Upper lobe of right lung (tissue), 1 donor: ENCODE measurements at places on chromosomes 3 and 15.

DNA sequence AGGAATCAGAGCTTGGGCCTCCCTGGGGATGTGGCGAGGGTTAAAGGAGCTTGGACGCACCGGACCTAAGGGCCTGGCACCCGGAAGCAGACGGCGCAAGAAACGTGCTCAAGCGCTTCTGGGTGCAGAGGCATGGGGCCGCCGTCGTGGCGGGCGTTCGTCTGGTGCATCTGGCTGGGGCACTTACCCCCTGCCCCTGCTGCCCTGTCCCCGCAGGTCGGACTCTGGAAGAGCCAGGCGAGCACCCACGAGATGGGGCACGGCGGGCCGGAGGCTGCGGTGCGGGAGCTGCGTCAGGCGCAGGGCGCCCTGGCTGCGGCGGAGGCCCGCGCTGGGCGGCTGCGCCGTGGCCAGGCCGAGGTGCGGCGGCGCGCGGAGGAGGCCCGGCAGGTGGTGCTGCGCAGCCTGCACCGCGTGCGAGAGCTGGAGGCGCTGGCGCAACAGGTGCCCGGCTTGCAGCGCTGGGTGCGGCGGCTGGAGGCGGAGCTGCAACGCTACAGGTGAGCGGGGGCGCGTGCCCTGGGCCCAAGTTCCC is 2.5 kb downstream of the EFCC1 start:
- DNase-seq = peak; percentile 86

DNA sequence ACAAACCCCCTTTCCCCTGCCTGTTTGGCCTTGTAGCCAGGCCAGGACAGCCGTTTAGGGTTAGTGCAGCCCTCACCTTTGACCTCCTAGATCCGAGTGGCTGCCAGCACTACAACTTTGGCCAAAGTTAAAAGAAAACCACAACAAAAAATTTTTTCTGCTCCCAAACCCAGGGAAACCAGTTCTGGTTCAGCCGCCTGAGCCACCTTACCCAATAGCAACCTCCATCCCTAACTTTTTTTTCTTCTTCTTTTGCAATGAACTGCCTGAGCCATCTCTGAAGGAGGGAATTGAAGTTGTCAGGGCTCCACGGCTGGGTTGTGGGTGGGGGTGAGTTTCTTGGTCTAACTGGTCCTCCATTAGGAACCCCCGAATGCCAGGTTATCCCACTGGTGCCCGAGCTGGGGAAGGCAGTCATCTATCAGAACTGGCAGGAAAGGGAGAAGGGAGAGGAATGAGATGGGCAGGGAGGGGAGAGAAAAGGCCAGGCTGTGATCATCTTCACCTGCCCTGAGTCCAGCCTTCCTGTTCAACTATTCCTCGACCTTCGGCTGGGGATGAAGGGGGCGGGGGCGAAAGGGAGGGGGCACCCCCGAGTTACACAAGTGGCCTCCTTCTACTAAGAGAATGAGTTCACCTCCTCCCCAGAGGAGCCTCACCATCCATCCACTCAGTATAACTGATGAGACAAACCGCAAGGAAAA is 6.2 kb upstream of the NR2F2 start:
- DNase-seq = no peak

DNA sequence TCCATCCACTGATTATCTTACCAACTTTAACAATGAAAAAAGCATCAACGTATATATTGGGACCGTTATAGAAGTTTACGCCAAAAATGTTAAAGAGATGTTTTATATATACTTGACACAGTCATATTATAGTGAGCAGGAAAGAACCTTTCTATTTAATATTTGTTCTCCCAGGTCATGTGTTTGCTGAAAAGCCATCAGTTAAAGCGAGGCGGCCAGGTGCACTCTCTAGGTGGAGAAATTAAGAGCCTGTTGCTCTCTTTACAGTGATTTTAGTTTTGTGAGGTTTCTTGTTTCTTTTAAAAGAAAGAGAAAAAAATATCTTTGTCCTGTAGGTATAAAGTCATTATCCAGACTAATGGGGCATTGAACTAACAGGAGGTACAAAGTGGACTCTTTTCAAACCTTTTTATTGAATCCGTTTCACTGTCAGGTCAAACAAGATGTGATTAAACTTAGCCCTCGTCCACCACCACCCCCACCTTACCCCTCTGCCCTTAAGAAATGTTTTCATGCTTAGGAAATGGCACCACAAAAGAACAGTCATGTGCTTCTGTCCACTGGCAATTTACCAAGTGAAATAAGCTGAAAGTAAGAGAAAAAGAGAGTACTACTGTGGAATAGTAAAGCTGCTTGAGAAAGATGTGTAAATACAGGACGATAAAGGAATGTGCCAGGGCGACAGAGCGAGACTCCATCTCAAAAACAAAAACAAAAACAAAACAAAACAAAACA is 279.9 kb downstream of the PTPRG start:
- DNase-seq = no peak

- no peak for DNase-seq
Measured at GRCh38 chr15:25860885-25861866, 2.0 kb downstream of the ATP10A start.

GRCh38 chr3:23743141-23743784 is 62.5 kb upstream of the UBE2E1 start:
- no peak for DNase-seq

DNA sequence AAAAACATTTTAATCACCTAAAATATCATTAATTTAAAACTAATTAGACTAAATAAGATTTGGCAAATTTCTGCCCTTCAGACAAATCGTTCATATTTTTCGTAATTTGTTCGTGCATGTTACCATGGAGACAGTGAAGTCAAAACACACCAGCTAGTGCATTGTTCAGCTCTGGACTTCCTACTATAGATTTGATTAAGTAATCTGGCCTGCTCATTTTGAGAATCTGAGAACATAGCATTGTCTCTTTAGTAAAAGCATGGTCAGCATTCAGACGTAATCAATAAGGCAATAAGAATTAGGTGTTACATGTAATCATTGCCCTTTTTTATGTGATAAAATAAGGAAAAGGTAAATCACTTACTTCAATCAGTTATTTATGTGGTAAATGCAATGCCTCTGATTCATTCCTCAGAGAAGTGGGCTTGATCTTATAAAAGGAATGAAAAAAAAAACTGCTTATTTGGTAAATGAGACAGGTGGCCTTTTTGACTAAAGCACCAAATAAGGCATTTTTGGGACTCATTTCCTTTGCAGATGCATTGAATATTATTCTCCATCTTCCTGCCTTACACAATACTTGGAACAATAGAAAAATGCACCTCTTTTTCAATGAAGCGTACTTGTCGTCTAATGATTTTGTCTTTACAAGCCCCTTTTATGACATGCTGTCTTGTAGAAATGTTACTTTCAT is 84.5 kb upstream of the FNDC3B start:
- DNase-seq = no peak

DNA sequence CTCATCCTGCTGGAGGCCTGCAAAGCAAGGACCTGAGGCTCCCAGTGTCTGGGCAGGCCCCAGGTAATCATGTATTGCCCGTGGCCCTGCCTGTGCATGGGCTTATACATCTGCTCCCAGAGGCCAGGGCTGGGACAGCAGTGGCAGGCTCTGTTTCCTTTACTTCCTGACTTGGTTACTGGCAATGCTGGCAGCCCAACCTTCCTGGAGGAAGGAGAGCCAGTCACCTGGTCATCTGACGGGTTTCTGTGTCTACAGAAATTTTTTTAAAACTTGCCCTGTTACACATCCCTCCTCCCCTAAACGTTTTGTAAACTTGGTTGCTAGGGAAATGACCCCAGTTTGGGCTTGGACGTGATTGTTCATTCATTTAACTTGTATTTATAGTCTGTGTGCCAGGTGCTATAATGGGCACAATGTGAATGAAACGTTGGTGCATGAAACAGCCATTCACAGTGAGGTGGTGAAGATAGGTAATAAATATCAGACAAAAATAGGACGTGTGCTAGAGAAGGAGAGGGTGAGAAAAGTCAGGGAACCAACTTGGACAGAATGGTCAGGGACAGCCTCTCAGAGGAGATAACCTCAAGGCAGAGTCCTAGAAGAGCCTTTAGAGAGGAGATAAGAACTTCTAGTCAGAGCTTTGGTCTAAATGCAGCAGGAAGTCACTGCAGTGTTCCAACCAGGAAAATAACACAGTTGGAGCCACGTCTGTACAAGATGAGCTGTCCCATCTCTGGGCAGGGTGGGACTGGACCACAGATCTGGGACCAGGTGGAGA is 14.1 kb downstream of the TEX264 start:
- DNase-seq = no peak

DNA sequence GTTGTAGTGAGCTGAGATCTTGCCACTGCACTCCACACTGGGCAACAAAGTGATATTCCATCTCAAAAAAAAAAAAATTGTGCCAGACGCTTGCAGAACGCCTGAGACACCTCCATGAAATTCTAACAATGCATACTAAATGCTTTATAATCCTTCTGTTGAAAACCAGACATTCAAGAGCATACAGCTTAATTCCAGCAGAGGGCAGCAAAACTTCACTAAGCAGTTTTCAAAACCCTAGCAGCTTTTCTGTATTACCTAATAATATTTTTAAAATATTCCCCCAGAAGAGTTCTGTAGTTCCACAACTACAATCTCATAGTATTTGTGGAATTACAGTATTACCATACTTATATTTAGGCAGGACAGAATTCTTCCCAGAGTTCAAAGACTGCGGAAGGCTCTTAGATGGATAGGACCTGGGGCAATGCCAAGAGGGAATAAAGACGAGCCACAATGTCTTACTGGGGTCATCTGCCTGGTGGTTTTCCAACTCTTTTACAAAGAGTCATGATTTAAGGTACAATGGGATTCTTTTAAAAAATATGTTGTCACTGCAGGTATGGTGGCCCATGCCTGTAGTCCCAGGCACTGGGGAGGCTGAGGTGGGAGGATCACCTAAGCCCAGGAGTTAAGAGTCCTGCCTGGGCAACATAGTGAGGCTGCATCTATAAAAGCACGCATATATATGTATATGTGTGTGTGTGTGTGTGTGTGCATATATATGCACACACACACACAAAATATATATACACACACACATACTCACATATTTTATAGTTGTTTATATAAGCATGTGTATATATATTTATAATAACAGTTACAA is 19.6 kb upstream of the TASOR start:
- DNase-seq = no peak

- no peak for DNase-seq
Measured at GRCh38 chr15:74792227-74793016, 10.5 kb downstream of the CSK start.

DNA sequence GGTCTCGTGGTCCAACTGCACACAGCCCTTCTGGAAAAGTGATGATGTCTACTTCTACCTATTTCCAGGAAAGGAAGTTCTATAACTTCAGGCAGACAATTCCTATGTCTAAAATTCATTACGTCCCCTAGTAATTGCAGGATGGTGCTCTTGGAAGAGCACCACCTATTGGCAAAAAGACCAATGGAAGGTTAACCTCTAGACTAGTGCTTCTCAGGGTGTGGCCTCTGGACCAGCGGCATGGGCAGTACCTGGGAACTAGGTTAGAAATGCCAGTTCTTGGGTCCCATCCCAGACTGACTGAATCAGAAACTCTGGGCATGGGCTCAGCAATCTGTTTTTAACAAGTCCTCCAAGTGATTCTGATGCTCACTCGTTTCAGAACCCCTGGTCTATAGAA is 258.3 kb upstream of the ICE2 start:
- no peak for DNase-seq

DNA sequence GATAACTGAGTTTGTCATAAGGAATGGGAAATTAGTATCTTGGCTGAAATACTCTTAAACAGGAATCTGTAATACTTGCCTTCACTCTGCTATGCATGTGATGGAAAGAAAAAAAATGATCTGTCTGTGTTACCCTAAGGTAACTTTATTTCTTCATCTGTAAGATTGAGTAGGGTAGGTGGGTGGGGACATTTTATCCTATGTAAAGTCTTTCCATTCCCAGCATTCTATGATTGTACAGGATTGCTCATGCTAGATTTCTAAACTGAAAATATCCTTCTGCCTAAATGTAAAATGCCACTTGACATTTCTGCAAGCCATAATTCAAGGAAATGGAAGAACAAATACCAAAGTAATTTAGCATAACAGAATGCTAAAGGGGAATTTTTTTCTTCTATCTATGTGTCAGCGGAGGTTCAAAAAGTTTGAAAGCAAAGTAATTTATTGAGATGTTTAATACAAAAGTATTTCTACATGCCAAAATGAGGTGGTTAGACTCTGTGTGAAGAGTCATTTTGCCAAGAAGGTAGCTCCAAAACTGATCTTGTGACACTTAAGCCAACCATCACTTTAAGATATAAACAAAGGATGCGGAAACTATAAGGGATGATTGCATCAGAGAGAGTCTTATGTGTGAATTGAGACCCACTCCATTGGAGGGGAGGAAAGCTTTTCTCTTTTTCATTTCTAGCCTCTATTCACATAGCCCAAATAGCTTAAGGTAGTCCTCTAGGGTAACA is 46.6 kb upstream of the SERPINI2 start:
- DNase-seq = no peak

DNA sequence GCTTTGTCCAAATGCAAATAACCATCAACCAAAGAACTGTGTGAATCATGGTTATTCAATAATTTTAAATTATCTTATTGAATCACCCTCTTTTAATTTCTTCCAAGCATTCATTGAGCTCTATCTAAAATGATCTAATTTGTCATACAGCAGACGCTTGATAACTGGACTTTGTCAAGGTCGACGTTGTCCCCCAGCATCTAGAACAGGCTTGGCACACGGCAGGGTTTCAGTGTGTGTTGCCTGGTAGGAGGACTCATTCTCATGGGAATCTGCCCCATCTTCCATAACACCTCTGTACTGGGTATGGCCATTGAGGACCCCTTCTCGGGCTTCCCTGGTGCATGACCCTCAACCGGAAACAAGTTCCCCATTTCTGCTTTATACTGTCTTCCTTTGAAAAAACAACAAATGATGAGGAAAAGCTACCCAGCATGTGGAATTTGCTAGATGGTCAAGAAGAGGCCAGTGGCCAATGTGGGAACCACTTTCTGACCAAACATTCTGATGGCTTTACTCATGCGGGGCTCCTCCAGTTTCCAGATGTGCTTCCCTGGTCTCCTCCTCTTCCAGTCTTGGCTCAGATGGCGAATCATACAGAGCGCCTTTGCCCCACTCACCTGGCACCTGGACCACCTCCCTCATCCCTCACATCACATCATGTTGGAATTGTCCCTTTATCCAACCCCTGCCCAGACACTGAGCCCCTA is 41.7 kb upstream of the SEC22A start:
- DNase-seq = no peak

DNA sequence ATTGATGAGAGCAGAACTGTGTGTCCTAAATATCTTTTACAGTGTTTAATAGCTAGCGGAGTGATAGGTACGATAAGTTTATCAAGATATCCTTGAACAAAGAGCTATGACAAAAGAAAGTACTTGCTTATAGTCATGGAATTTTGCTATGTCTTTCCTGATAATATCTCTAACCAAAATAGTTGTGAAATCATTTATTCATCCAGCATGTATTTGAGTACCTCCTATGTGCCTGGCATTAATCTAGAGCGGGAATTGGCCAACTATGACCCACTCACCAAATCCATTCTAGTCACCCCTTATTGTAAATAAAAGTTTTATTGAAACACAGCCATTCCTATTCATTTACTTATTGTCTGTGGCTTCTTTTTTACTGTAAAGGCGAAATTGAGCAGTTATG is 46.6 kb downstream of the ZFAND6 start:
- DNase-seq = no peak
